ENCODE measurements at places on chromosomes 6 and 20.
A peak's percentile ranks its signal among the peaks of the same experiment; 100 is the strongest.

GRCh38 chr6:126102358-126102757, 116.0 kb downstream of the TRMT11 start:
- no peak for DNase-seq

- DNase-seq = no peak
Observed at GRCh38 chr6:170085475-170086401, 205.1 kb downstream of the DLL1 start.

GRCh38 chr6:31958741-31959739, at the start of the genes NELFE and SKIC2:
Gene NELFE, minus strand, starts transcription at chr6:31958971. Its CDS starts 525 bp downstream, at chr6:31958446.
Gene SKIC2, plus strand, starts transcription at chr6:31959175. Its CDS starts 18 bp downstream, at chr6:31959193.
- DNase-seq = peak; percentile 98

GRCh38 chr6:161143663-161144430, 130.0 kb downstream of the AGPAT4 start:
- no peak for DNase-seq

DNA sequence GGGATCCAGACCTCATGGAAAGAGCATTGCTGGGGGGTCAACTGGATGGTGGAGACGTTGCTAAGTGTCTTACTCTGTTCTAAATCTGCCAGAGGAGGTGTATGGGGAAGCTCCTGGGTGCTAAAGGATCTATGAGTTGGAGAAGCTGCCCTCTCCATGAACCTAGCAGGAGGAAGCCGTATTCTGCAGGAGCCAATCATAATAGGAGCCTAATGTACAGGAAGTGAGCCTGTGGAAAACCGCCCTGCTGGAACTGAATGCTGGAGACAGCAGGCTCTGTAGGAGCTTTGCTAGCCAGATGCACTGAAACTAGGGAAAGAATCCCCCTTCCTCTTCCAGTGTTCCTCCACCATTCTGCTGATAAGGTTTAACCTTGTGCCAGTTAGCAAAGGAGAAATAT, 10.9 kb downstream of the CASP8AP2 start:
- no peak for DNase-seq

- no peak for DNase-seq
Observed at GRCh38 chr20:35257175-35257909, 20.6 kb downstream of the MMP24OS start.

DNA sequence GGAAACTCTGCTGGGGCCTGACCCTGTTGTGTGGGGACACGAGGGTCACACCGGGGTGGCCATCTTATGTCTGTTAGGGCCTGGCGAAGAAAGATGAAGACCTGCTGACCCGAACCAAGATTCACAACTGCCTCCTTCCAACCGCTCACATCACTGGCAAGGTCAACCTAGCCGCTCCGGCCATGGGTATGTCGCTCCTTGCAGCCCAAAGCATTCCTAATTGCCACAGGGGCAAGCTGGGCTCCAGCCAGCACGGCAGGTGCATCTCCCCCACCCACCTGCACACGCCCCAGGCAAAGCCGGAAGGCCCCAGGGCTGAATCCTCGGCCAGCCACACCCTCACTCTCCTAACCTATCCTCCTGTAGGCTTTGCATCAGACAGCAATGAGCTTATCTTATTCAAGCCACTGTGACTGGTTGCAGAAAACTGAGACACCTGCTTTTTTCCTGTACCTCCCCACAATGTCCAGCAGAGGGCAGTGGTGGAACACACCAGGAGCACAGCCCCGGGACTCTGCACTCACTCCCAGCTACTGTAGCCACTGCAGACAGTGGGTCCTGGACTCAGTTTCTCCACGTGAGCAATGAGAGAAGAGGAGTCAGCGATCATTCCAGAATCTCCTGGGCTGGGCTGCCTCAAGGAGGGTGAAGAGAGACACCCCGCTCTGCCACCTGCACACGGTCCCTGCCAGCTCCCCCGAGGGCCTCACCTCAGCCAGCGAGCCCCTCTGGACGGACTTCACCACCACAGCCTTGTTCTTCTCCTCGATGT, 170.2 kb downstream of the PREX1 start:
- peak; percentile 43 for DNase-seq

DNA sequence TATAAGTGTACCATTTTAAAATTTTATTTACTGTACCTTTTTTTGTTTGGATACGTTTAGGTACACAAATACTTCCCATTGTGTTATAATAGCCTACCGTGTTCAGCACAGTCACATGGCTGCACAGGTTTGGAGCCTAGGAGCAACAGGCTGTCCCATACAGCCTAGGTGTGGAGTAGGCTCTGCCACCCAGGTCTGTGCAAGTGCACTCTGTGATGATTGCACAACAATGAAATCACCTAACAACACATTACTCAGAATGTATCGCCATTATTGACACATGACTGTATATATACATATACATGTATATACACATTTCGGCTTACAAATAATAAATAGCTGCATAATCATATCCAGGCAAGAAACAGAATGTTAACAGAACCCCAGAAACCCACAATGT, 15.4 kb downstream of the SERAC1 start:
- DNase-seq = no peak

DNA sequence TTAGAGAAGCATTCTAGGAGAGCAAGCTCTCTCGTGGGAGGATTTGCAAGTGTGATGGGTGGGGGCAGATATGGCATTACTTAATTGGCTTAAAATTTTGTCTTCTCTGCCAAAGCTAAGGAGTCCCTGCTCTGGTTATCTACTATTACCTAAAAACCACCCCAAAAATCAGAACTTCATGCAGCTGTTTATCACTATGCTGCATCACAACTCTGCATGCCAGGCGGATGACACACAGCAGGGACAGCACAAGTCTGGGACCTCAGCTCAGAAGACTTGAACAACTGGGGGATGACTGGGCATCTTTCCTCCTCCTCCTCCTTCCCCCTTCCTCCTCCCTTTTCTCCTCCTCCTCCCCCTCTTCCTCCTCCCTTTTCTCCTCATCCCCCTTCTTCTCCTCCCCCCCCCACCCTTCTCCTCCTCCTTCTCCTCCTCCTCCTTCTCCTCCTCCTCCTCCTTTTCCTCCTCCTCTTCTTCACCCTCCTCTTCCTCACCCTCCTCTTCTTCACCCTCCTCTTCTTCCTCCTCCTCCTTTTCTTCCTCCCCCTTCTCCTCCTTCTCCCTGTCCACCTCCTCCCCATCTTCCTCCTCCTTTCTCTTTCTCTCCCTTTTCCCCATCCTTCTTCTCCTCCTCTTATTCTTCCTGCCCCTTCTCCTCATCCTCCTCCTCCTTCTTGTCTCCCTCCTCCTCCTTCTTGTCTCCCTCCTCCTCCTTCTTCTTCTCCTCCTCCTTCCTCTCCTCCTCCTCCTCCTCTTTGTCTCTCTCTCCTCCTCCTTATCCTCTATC, 218.6 kb upstream of the PMEPA1 start:
- DNase-seq = no peak

DNA sequence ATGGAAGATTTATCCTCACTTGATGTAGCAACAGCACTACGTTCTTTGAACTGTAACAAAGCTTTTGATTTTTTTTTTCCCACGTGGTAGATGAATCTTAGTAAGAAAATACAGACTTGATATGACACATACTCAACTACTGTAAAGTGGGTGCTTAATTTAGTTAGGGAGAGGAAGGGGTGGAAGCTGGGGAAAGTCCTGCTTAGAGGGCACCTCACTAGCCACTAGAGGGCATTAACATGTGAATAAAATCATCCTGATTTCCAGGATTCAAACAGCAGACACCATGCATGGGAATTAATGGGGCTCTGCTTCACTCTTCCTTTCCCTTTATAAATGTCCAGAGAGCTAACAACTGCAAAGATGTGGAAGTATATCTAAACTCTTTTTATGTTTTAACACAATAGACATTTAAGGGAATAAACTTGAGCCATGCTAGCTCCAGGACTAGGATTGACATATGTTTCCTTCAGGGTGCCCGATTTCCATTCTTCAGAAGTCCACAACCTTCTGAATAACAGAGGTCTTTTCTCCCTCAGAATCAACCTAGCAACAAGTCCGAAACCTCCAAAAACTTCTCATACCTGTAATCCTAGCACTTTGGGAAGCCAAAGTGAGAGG, 250.1 kb downstream of the ATXN1 start:
- DNase-seq = no peak

GRCh38 chr20:44609006-44609515, 26.7 kb downstream of the PKIG start:
- DNase-seq = no peak

DNA sequence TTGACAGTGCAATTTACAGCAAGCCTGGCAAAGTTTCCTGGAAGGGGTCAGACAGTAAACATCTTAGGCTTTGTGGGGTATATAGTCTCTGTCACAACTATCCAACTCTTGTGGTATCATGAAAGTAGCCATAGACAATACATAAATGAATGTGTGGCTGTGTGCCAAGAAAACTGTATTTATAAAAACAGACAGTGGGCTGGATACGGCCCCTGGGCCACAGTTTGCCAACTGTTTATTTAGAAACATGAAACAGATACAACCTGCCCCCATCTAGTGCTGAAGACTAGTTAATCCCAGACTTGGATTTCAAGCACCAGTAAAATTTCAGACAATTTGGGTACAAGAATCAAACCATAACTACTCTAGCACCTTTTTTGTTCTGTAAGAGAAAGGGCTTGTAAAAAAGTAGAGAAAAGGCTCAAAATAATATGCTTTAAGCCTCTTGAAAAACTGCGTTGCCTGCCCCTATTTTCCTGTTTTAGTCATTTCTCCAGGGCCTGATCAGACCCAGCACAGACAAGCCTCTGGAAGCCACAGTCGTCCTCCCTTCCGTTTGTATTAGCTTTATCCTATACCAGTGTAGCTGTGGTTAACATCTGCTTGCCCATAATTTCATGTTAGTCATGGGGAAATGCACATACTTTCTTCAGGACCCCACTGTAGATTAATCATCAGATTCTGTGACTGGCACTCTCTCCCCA, 30.8 kb downstream of the JAG1 start:
- no peak for DNase-seq

GRCh38 chr20:24479595-24479994, 10.2 kb downstream of the SYNDIG1 start:
- DNase-seq = no peak

DNA sequence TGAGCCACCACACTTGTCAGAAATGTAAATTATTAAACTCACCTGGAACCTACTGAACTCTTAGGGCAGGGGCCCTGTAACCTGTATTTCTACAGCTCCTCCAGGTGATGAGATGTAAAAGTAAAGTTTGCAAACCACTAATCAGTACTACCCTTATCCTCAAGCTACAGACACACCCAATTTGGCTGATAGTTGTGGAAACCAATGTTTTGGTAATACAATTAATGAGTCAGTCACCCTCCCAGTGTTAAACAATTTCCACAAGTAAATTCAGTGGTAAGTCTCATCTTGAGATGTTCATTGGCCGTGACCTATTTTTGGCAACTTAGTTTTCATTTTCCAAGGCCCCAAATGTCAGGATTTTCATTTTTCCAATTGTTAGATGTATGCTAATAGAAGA, 29.6 kb downstream of the GCNT2 start:
- DNase-seq = no peak

- no peak for DNase-seq
Observed at GRCh38 chr6:56156643-56157042, 90.7 kb downstream of the COL21A1 start.

- DNase-seq = no peak
Observed at GRCh38 chr6:2450546-2450945, 205.1 kb upstream of the GMDS start.

DNA sequence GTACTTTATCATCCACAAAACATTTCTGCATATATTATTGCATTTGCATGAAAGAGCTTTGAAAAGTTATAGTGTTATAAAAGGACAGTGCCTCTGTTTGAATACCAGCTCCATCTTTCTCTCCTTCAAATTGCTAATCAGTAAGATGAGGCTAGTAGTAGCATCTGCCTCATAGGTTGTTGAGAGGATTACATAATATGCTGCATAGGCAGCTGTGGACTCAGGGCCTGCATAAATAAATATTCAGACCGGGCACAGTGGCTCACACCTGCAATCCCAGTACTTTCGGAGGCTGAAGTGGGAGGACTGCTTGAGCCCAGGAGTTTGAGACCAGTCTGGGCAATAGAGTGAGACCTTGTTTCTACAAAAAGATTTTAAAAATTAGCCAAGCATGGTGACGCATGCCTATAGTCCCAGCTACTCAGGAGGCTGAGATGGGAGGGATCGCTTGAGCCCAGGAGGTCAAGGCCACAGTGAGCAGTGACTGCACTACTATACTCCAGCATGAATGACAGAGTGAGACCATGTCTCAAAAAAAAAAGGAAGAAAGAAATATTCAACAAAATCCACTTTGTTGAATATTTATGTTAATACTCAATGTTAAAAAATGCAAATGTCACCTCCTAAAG, 18.3 kb upstream of the SEC63 start:
- no peak for DNase-seq

GRCh38 chr6:118485601-118486550, 62.2 kb upstream of the PLN start:
- no peak for DNase-seq
